ENCODE measurements at places on chromosomes 1 and 21. TPM values are rescaled to one million over a fixed set of nuclear protein-coding genes. Genes with fewer than 3 reads are reported as not detected.

Gene RGS16
- total RNA-seq = 1.6 TPM

Gene VWA5B1
- 0.16 TPM for total RNA-seq

Gene FCRL5
- not detected for total RNA-seq

Gene SLC25A34
- 1.2 TPM for total RNA-seq

DNA sequence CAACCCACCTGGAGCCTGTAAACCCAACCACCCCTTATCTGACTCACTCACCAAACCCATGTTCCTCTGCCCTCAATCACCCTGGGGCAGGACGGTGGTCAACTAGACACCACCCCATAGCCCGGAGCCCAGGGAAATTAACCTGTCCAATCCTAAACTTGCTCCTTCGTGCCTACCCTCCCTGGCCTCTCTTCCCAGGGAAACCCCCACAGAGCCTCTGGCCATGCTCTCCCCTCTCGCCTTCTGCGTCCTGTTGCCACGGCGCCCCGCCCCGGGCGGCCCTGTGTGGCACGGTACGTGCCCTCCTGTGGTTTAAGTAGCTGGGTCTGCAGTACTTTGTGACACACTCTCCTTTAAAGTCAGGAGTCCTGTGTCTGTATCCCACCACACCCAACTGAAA, 4.0 kb upstream of the FTCD start:
- no peak for DNase-seq

DNA sequence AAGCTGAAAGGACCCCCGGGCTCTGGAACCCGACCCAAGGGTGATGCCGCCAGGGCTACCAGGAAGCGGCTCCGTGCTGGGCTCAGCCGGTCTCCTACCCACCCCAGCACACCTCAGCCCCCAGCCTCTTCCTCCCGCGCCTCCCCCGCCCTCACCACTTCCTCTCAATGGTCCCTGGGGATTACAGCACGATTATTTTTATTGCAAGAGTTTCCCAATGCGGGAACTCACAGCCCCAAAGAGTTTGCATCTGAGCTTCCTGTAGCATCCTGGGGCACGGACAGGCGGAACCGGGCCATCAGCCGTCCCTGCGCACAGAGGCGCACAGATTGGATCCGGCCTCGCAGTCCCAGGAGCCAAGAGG, 8.7 kb upstream of the SLX9 start:
- no peak for DNase-seq

- no peak for DNase-seq
These were observed 6.9 kb downstream of the ARHGEF16 start for GRCh38 chr1:3461238-3461933.

GRCh38 chr1:41343790-41344699, 17.2 kb upstream of the FOXO6 start:
- DNase-seq = no peak
